AG09309 (cell line): ENCODE measurements at places on chromosomes 5 and 9.
A peak's percentile ranks its signal among the peaks of the same experiment; 100 is the strongest.

DNA sequence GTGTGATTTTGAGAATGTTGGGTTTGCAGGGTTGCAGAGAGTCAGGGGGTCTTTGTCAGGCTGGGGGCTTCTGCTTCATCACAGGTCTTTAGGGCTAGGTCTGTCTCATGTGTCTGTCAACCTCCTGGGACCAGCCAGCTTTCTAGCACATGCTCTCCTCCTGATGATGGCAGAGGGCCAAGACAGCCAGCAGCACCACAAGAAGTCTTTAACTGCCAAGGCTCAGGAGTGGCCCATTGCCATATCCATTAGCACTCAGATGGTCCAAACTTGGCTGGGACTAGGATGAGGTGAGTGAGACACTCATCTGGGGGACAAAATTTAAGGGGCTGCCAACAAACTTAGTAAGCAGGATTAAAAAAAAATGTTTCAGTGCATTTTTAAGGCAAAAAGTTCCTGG lies 384.2 kb upstream of the CDH10 start:
- DNase-seq = no peak

GRCh38 chr5:179974946-179975712 lies 67.4 kb upstream of the TBC1D9B start:
- DNase-seq = no peak

DNA sequence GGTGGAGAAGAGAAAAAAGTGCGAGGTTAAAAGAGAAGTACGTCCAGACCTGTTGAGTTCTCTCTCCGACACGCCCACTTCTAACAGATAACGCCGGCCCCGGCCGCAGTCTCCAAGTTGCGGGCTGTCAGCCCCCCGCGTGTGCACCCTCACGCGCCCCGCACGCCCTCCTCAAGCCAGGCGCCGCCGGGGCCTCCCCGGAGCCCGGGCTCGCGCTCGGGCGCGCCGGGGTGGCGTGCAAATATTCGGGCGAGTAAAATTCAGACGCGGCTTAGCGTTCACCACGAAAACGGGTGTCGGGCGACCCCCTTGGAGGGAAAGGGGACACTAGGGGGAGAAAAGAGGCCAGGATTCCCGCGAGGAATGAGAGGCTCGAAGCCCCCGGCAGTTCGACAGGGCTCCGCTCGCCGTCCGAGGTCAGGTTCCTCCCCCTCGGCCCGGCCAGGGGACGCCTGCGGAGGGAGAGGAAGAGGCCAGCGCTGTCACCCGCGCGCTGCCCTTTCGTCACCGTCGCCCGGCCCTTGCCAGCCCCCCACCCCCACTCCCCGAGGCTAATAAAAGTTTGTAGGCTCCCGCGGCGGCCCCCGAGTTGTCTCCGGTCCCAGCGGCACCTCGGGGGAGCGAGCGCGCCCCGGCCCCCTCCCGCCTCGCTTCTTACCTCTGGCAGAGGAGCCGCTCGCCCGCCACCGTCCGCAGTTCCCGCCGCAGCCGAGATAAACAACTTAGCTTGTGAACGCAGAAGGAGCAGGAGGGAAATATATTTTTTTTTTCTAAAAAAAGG lies 743 bp downstream of the NR3C1 start:
- DNase-seq = no peak

- peak; percentile 8 for DNase-seq
Measured at GRCh38 chr5:113807427-113807991, 294.0 kb downstream of the YTHDC2 start.

GRCh38 chr9:93219692-93220091 lies 35.8 kb downstream of the WNK2 start:
- DNase-seq = no peak
